ENCODE measurements at places on chromosomes 16 and 17. TPM values are rescaled to one million over a fixed set of nuclear protein-coding genes. Genes with fewer than 3 reads are reported as not detected.

GRCh38 chr17:69317625-69318024, 9.3 kb downstream of the ABCA5 start:
- no peak for DNase-seq

Gene GSDMA
- 0.54 TPM for total RNA-seq

Gene ARL17A
- total RNA-seq: 22.5 TPM

DNA sequence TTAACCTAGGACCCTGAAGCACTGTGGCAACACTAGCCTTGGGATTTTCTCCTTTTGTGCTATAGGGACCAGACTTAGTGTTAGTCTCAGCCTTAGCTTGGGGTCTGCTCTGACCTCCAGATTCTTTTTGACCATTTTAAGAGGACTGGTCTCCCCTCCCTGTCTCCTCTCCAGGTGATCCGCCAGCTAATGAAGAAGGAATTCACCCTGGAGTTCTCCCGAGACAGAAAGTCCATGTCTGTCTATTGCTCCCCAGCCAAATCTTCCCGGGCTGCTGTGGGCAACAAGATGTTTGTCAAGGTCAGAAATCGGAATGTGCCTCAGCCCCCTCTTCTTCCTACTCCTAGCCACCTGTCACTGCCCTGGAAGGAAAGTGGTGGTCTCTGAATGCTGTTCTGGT, 19.5 kb downstream of the ATP2A1 start:
- DNase-seq: no peak

Gene UBE2Z
- total RNA-seq: 68.1 TPM

GRCh38 chr16:68857479-68857878, 14.1 kb downstream of the TANGO6 start:
- no peak for DNase-seq

Gene RFFL
- 45.2 TPM for total RNA-seq

GRCh38 chr16:86499889-86500707, 10.2 kb upstream of the FOXF1 start:
- no peak for DNase-seq

GRCh38 chr17:79877041-79877440, 37.8 kb upstream of the CBX4 start:
- DNase-seq: no peak

GRCh38 chr17:82117139-82118090, 19.4 kb upstream of the FASN start:
- no peak for DNase-seq

DNA sequence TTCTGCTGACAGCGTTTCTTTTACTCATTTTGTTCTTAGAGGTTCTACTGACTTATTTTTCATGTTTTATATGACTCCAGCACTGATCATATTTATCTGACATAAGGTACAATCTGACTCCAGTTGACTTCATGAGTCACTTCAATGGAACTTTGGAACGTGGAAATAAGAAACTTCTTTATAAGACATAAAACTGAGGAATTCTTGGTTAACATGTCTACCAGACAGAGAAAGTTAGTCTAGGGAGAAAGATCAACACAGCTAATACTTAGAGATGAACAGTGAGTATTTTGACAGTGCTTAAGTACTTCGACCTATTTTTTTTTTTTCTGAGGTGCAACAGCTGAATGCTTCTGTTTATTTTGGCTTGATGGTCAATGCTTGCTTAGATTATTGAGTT, 679.5 kb downstream of the KCNJ2 start:
- DNase-seq: no peak

DNA sequence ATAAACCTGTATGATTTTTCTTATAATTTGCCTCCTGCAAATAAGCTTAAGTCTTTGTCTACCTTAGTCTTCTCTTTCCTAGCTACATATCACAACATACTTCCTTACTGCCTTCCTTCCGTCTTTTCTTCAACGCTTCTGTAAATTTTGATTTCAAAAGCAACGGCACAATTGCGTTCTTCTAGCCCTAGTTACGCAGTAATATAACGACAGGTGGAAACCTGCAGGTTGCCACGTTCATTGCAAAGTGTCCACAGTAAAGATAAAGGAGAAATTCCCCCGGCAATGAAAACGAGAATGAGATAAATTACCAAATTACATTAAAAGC, 546 bp upstream of the PSMD7 start:
- DNase-seq: no peak

DNA sequence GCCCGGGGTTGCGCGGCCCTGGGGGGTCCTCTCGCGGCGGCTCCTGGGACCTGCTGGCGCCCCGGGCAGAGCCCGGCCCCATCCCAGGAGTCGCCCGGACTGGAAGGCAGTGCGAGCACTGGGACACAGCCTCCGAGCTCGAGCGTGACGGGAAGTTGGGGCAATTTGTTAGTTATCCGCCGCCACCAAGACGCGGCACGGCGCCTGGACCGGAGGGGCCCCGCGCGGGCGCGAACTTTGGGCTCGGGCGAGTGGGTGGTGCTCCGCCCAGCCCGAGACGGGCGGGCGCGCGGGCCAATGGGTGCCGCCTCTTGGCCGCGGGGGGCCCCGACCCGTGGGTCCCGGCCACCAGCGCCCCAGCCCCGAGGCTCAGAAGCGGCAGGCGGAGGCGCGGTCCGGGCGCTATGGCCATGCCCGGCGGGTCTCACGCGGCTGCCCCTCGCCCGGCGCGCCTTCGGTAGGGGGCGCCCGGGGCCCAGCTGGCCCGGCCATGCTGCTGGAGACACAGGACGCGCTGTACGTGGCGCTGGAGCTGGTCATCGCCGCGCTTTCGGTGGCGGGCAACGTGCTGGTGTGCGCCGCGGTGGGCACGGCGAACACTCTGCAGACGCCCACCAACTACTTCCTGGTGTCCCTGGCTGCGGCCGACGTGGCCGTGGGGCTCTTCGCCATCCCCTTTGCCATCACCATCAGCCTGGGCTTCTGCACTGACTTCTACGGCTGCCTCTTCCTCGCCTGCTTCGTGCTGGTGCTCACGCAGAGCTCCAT, at the start of gene ADORA2B:
Gene ADORA2B, plus strand, starts transcription at position 372 of the 768 bp plus-strand sequence. Its CDS starts 119 bp downstream, at position 491.
- peak; percentile 87 for DNase-seq

GRCh38 chr16:75074920-75075687, 41.5 kb downstream of the LDHD start:
- DNase-seq: peak; percentile 63

- peak; percentile 78 for DNase-seq
These were observed 2.5 kb upstream of the CCL2 start for GRCh38 chr17:34252444-34253138.

Gene KRTAP4-9
- not detected for total RNA-seq

Gene FNDC8
- total RNA-seq: not detected

DNA sequence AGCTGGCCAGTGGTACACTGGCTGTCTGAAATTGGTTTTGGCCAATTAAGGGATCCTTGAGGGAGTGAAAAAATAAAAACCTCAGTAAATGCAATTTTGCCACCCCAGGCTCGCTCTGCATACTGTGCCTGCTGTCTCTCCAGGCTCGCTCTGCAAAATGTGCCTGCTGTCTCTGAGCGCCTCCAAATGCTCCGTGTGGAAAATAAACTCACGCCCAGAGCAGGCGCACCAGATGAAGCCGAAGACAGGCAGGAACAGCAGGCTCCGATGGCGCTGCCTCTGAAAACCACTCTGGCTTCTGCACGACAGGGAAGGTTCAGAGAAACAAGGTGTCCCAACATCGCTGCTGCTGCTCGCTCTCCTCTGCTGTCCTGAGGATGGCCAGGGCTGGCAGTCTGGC, 29.1 kb downstream of the SNN start:
- DNase-seq: no peak

Gene BCAR1
- 116 TPM for total RNA-seq

Gene KRT222
- not detected for total RNA-seq

DNA sequence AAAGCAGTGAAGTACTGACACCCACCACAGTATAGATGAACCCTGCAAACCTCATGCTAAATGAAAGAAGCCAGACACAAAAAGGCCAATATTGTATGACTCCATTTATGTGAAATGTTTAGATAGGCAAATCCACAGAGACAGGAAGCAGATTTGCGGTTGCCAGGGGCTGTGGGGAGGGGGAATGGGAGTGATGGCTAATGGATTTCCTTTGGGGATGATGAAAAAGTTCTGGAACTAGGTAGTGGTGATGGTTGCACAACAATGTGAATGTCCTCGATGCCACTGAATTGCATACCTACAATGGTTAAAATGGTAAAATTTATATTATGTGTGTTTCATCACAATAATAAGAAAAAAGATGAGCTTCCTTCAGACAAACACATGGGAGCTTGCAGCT, 28.4 kb upstream of the WFIKKN2 start:
- DNase-seq: no peak

Gene MYL11
- total RNA-seq: 1.1 TPM

DNA sequence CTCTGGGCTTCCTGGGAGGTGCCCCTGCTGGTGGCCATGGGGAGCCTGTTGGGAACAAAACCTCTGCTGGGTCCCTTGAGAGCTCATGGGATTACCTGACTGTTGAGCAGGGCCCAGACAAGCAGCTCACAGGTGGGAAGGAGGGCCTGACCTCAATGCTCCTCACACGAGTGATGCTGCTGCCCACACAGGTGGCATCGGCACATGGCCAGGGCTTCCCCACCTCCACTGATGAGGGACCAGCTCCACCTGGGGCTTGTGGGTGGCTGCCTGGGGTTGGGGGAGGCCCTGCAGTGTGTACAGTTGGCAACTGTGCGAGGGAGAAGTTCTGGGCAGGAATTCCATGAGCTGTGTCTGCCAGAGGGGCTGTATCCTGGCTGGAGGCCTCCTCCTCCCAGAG, 87.8 kb upstream of the NLRP1 start:
- no peak for DNase-seq

DNA sequence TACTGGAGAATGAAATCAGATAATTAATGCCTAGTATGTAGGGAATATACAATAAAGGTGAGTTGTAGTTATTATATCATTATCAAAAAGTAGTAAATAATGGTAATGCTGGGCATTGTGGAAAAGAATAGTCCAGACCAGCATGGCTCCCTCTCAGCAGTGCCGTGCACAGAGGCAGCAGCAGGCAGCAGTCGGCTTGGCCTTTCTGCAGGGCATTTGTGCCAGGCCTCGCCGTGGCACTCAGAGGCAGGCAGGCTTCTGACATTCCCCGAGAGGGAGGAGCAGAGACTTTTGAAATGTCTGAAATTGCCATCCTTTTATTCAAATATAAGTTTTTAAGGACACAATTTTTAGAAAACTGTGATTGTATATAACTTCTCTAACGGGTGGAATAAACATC, 15.0 kb downstream of the KIAA0513 start:
- DNase-seq: no peak

- peak; percentile 85 for DNase-seq
These were observed 20.6 kb downstream of the ADAM11 start for GRCh38 chr17:44779211-44780025.

DNA sequence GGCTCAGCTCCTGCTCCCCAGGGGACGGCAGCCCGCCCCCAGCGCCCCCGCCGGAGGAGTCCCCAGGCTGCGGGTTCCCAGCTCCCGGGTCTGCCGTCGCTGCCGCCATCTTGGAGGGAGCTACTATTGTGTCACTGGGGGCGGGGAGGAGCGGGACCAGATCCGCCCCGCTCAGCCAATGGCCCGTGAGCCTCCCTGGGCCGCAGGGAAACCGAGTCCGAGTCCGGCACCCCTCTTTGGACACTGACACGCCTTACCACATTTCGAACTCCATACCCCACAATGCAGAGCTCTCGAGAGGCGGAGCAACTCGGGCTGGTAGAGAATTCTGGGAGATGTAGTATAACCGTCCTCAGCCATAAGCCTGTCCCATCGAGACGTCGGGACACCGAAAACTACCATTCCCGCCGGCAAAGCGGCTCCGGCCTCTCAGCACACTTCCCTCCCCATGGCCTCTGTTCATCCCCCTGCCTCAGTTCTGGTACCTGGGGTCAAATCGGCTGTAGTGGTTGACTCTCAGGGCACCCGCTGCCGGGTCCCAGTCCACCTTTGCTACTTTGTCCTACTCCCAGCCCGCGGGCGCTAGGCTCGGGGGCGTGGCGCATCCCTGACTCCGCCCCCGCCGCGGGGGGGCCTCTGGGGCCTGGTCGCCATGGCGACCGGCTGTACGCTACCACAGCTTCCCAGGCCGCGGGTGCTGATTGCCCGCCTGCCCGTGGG, at the start of the genes RANBP10 and TSNAXIP1:
Gene RANBP10, minus strand, starts transcription at position 133 of the 720 bp plus-strand sequence. Its CDS starts 24 bp downstream, at position 109.
Gene TSNAXIP1, plus strand, starts transcription at position 462 of the 720 bp plus-strand sequence. CDS start 261 bp downstream, outside the sequence.
- peak; percentile 96 for DNase-seq

Gene RNF157
- total RNA-seq: 17.5 TPM

DNA sequence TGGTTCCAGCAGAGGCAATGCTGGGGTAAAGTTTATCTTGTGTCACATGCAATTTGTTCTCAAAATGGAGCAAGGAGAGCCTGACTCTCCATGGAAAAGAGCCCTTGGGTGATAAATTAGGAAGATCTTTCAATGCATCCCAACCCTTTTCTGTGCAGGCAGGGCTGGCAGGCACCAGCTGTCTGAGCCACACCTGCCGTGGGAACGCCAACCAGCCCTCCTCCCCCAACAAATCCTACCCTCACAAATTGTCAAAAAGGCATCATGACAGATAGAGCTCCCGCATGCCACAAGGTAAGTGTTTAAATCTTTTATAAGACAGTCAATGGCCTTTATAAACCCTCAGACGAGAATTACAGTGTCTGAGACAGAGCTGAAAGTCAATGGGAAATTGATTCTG, 418.5 kb upstream of the CDH5 start:
- DNase-seq: no peak

GRCh38 chr17:29918016-29918415, 12.0 kb downstream of the SSH2 start:
- no peak for DNase-seq

Gene TP53TG3F
- total RNA-seq: not detected

GRCh38 chr17:11388054-11388453, 147.0 kb downstream of the SHISA6 start:
- DNase-seq: no peak
